NCI-H524 treated with DMSO at 0.1 percent for 48 hours (cell line): ENCODE measurements at places on chromosomes 3 and 15.

DNA sequence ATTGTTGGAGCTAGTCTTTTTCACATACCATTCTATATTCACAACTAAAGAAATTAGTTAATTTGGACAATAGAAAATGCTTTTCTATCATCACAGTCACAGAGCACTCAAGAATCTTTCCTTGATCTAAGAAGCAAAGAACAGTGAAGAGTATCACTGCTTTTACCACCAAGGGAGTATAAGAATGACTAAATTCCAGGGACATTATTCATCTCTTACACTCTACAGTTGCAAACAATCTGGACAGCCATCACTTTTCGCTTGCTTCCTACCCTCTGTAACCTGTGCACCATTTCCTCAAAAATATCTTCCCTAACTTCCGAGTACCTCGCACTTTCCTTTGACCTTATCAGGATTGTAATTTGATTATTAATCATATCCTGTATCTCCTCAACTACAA, 359.5 kb upstream of the TMCO5A start:
- DNase-seq, result no peak

DNA sequence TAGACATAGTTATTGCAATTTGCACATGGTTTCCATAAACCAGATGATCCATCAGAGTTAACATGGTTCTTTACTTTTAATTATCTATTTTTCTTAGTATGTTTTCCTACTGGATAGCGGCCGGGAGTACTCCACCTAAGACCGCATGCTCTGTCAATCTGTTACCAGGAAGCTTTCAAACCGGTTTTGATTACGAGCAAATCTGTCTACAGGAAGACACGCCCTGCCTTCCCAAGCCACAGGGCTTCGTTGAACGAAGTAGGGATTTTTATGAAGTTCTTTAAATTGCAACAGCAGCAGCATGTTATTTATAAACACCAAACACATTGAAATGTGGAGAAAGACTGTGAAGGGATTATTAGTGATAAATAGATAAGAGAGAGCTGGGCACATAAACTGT, 283.3 kb upstream of the ROBO2 start:
- no peak for DNase-seq

GRCh38 chr3:127324913-127325628, 37.2 kb upstream of the PRR20G start:
- DNase-seq, result no peak

GRCh38 chr3:15199493-15200105, 6.4 kb upstream of the CAPN7 start:
- DNase-seq, result no peak

DNA sequence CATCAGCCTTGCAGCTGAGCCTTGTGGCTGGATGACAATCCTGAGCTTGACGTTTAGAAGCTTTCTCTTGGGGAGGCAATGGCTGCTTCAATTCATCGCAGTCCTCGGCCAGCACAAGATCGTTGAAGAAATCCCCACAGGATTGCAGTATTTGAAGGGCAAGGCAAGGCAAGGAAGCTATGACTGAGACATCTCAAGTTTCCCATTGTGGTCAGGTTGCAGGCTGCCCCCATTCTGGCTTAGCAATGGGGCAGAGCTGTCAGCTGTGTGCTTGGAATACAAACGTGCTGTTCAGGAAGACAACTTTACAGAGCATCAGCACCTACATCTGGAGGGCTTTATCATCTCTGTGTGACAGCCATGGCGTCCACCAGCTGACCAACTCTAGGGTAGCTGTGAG, 275.9 kb upstream of the TBL1XR1 start:
- no peak for DNase-seq

DNA sequence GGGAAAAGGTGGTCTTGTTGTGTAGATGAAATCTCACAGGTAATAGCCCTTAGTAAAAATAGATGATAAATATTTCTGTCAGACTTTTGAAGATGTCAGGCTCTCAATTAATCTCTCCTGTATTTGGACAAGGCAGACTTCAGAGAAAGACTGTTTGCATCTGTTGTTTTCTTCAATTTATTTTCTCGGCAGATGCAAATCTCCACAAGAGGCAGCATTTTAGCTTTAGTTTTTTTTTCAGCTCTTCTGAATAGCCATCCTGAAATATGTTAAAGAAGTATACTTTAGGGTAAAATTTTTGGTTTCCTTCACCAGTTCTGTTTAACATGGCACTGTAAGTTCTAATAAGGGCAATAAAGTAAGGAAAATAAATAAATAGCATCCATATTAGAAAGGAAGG, 685.1 kb downstream of the SI start:
- no peak for DNase-seq

- DNase-seq, result no peak
Observed at GRCh38 chr15:90004671-90005070, 3.5 kb downstream of the ZNF710 start.

GRCh38 chr3:13107661-13108060, 34.4 kb upstream of the IQSEC1 start:
- no peak for DNase-seq

DNA sequence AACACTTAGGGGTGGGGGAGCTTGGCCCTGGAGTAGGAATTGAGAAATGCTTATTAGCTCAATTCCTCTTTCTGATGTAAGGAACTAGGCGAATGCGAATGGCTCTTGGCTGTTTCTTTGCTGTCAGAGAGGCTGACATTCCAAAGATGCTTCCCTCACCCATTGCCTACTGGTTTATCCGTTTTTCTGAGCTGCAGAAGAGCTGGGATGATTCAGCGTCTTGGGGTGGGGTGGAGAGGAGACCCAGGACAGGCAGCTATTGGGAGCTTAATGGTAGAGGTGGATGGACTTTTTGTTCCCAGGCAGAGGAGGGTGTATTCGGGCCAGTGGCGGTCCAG, 9.8 kb downstream of the PLEKHO2 start:
- DNase-seq, result no peak

GRCh38 chr3:43389388-43390254, 103.3 kb downstream of the SNRK start:
- DNase-seq, result no peak

GRCh38 chr15:50415752-50416404, 8.3 kb upstream of the USP8 start:
- DNase-seq, result no peak
